Stimulated activated CD8-positive, alpha-beta memory T cell treated with anti-CD3 and anti-CD28 coated beads, Interleukin-7, amount 100 ng/mL, for 1 hour (primary cell): ENCODE measurements at places on chromosomes 2 and 18.

GRCh38 chr18:59769129-59769865, 72.1 kb upstream of the CCBE1 start:
- no peak for DNase-seq

DNA sequence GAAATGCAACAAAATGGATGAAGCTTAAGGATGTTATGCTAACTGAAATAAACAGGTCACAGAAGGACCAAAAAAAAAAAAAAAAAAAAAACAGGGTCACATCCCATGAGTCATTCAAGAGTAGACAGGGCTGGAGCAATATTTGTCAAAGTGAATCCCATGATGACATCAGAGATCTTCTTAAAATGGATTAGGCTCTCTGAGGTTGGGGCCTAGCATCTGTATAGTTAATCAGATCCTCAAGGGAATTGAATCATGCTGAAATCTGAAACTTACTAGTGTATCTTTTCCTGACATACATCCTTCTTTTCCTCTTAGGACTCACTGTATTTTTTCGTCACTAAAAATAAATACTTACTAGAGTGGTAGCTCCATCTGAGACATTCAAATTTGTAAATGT, 380.6 kb upstream of the NXPH2 start:
- no peak for DNase-seq

- DNase-seq = no peak
These were observed 330.0 kb upstream of the PKDCC start for GRCh38 chr2:41717839-41718238.

GRCh38 chr2:239399433-239399920, 1.3 kb downstream of the HDAC4 start:
- no peak for DNase-seq

- DNase-seq = no peak
These were observed 989 bp downstream of the STAM2 start for GRCh38 chr2:152174574-152174973.

DNA sequence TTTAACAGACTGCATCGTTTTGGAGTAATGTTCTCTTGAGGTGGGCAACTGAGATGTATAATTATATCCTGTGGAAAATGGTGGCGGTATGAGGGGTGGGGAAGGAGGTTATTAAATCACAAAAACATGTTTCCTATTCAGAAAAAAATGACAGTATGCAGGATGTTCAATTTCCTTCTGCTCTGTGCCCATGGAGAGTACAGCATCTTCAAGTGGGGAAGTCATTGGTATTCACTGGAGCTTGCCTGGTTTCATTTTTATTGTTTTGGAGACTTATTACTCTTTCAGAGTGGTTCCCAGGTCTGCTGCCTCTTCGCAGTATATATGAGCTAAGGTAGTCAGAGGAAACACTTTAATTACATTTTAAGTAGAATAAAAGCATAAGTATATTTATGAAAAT, 318.8 kb upstream of the RAB12 start:
- DNase-seq = no peak

- no peak for DNase-seq
These were observed 168.5 kb upstream of the SLC39A10 start for GRCh38 chr2:195488567-195488966.

- no peak for DNase-seq
These were observed 9.2 kb downstream of the G6PC2 start for GRCh38 chr2:168910330-168910729.

DNA sequence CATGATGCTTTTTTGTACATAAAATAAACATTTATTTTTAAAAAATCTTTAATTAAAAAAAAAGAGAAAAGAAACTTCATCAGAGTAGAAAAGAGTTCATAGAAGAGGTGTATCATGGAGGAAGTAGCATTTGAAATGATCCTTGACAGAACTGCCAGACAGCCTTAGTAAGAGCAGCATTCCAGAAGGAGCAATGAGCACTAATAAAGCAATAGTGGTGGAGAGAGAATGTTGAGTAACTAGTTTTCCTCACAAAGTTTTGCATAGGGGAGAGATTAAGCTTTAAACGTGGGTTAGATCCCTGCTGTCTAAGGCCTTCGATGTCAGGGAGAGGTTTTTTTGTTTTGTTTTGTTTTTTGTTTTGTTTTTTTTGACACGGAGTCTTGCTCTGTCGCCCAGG, 29.8 kb upstream of the METTL21A start:
- no peak for DNase-seq

DNA sequence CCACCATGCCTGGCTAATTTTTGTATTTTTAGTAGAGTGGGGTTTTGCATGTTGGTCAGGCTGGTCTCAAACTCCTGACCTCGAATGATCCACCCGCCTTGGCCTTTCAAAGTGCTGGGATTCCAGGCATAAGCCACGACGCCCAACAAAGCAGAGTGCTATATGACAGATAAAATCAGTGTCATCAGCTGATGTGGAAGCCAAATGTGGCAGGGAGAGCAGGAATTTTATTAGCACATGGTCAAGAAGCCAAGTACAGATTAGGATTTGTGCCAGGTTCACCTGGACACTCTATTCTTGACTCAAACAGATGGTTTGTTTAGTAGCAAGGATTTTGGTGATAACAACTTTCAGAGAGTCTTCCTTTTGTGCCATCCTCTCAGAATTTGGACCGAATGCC, 62.7 kb downstream of the LCLAT1 start:
- DNase-seq = no peak

- DNase-seq = no peak
These were observed 70.5 kb downstream of the CLHC1 start for GRCh38 chr2:55161295-55162210.

- no peak for DNase-seq
These were observed 274.5 kb downstream of the PIK3C3 start for GRCh38 chr18:42229211-42230210.

GRCh38 chr2:144507441-144508171, 12.3 kb downstream of the ZEB2 start:
- no peak for DNase-seq

DNA sequence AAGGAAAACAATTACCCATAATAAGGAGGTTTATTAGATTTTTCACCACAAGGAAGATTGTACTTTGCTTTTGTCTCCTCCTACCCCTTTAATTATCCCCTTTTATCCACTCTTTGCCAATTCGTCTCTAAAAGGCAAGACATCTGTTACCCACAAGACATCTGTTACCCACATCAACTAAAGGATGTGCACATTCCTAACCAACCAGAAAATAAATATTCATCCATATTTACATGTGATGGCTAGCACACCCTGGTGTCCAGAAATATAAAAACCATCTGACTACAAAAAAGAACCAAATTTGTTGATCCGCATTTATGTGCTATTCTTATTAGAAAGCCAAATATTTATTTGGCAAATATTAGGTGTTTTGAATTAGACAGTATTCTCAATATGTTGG, 35.7 kb downstream of the ACVR1C start:
- no peak for DNase-seq

- no peak for DNase-seq
These were observed 34.9 kb downstream of the FAM110C start for GRCh38 chr2:11248-11941.

GRCh38 chr2:44005846-44006245, 10.1 kb upstream of the LRPPRC start:
- DNase-seq = no peak

GRCh38 chr18:55318951-55319441, 269.0 kb downstream of the TCF4 start:
- DNase-seq = no peak

DNA sequence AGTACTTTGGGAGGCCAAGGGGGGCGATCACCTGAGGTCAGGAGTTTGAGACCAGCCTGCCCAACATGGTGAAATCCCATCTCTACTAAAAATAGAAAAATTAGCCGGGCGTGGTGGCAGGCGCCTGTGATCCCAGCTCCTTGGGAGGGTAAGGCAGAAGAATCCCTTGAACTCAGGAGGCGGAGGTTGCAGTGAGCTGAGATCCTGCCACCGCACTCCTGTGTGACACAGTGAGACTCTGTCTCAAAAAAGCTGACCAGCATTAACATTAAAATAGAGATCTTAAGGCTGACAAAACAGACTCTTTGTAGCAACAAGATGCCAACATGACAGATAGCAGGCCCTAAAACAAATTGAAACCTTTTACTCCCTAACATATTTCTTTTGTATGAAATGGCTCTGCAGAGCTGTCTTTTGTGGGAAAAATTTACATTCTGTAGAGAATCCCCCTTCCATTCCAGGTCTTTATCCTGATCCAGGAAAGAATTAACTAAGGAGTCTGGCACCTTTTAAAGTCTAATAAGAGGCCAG, 213.9 kb downstream of the RAB3GAP1 start:
- DNase-seq = no peak
